Kidney epithelial cell (primary cell): ENCODE measurements at places on chromosomes 7 and 10.

DNA sequence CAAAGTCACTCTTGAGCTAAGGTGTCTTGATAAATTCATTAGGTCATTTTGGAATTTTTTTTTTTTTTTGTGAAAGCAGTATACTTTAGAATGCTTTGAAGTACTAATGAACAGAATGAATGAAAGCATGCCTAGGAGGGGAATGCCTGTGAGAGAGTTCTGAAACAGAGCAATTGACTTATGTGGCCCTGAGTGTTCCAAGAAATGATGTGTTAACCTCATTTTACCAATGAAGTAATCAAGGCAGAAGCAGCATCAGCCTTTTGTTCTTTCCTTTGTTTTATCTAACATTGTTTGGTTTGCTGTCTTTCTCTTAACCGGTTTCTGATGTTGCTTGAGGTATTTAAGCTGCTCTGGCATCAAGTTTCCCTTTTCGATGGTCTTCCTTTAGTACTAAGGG, 154.6 kb upstream of the HGF start:
- no peak for DNase-seq

- DNase-seq = no peak
These were observed 112.1 kb downstream of the CUL2 start for GRCh38 chr10:34978080-34978479.

DNA sequence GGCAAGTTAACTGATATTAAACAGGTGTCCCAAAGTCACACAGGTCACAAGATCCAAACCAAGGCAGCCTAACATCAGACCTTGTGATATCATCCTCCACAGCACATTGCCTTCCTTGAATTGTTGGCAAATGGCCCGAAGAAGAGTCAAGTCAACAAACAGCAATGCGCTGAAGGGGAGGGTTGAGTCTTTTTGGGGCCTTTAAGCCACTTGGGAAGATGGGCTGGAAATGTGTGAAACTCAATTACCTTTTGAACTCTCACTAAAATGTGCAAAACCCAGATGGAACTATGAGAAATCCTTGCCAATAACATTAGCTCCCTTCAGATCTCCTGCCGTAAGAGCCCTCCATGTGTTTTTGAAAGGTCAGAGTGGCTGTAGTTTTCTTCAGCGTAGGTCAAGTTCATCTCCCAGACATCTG, 47.9 kb upstream of the STK17A start:
- no peak for DNase-seq

GRCh38 chr7:116647861-116648260, 24.1 kb upstream of the MET start:
- no peak for DNase-seq

DNA sequence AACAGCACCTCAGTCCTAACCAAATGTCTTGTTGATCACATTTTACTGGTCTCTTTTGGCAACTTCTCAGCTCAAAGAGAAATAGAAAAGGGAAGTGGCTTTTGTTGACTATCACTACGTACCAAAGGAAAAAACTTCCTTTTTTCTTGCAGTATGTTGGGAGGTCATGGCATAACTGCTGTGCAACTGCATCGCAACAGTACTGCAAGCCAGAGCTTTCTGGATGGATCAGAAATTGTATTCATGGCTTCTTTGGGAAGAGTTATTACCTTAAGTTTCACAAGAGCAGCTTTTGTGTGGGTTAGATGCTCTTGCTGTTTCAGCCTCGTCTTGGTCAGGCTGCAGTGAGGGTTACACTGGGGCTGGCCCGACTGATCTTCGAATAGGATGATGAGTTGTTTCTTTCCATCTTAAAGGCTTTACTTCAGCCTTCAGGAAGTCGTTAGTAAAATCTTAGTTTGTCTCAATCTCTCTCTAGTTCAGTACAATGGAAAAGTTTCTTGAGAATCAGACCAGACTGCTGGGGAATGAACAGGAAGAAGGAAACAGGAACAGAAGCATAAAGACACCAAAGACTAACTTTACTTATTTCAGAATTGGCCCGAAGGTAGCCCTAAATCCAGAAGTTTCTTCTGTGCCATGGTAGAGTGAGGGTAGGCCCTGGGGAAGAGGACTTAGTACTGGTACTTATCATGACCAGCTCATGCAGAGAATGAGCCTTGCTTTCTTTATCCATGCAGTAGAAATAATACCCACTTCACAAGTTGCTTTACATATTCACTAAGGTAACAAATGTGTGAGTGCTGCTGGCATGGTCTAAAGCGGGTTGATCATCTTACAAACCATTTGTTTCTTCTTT, 153.6 kb downstream of the CELF2 start:
- no peak for DNase-seq

DNA sequence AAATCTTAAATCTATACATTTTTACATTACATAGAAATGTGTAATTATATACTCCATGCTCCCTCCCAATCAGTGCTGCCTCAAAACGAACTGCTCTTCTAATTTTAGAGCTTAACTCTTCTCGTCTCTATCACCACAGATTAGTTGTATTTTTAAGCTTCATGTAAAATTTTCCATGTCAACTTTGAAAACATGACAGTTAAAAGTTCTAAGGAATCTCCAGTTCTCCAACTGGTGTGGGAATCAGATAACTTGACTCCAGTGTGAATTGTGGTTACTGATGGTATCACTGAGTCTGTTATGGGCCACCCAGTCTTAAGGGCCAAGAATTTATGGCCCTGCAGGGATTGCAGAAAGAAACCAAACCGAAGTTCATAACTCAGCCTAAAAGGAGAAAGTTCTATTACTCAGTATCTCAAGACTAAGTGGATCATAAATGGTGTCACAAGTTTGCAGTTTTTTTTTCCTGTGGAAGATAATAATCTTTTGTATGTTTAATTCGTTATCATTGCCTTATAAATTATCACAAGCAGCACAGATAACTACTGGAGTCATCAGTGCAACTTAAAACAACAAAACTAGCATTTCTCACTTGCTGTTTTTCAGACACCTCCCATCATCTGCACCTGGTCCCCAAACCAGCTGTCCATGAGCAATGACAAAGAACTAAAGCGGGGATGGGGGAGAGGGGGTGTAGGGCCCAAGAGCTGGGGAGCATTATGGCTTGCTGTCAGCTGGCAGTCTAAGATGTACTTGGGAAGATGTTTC, 31.5 kb upstream of the KMT2E start:
- no peak for DNase-seq

GRCh38 chr10:89426230-89426868, 12.0 kb downstream of the IFIT5 start:
- no peak for DNase-seq

- no peak for DNase-seq
These were observed 7.2 kb downstream of the ZKSCAN1 start for GRCh38 chr7:100022621-100023020.

DNA sequence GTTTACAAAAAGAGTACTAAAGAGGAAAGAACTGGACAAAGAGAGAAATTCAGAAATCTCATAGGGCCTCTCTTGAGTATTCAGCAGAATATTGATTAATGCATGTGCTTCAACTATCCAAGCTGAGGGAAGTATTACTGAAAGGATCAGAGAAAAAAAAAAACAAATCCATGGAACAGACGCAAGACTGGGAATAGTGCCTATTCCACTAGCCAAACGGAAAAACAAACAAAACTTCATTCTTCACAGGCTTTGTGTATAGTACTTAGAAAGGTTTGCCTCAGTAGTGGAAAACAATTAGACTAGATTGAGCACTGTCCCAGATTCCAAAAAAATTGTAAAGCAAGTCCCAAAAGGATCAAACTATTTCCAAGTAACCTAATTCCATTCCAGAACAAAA, 106.2 kb downstream of the TFEC start:
- DNase-seq = no peak

GRCh38 chr10:8159341-8160165, 105.1 kb downstream of the GATA3 start:
- no peak for DNase-seq
